ENCODE measurements at places on chromosomes 7 and 10. TPM values are rescaled to one million over a fixed set of nuclear protein-coding genes. Genes with fewer than 3 reads are reported as not detected.

GRCh38 chr7:84700563-84701370 is 486.1 kb downstream of the SEMA3D start:
- no peak for ATAC-seq

GRCh38 chr7:141369422-141369821 is 181.8 kb upstream of the AGK start:
- ATAC-seq = no peak

GRCh38 chr10:335151-335800 is 200.0 kb downstream of the ZMYND11 start:
- no peak for ATAC-seq

Gene SPDYE16
- total RNA-seq = 0.17 TPM

GRCh38 chr7:33325754-33326484 is 196.6 kb downstream of the BBS9 start:
- ATAC-seq = no peak

GRCh38 chr7:110909117-110909516 is 181.8 kb upstream of the LRRN3 start:
- no peak for ATAC-seq

GRCh38 chr7:5694912-5695726 is 86.3 kb downstream of the RNF216 start:
- peak; percentile 76 for ATAC-seq

GRCh38 chr7:66602159-66602558 is 26.5 kb upstream of the KCTD7 start:
- no peak for ATAC-seq

GRCh38 chr7:105636982-105637381 is 55.7 kb upstream of the EFCAB10 start:
- ATAC-seq = no peak

DNA sequence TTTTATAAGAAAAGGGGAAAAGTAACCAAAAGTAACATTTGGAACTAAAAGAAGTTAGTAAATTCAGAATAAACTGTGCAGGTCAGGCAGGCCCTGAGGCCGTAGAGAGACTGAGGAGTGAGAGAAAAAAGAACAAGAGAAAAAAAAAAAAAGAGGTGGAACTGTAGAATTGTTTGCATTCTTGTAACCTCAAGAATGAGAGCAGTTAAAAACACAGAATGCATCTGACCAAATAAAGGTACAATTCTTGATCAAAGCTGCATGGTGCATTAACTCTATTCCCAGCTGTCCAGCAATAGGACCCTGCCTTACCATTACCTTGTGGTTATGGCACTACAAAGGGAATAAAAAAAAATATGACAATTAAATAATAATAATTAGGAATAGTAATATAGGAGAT is 170.1 kb upstream of the SEMA3A start:
- ATAC-seq = no peak

DNA sequence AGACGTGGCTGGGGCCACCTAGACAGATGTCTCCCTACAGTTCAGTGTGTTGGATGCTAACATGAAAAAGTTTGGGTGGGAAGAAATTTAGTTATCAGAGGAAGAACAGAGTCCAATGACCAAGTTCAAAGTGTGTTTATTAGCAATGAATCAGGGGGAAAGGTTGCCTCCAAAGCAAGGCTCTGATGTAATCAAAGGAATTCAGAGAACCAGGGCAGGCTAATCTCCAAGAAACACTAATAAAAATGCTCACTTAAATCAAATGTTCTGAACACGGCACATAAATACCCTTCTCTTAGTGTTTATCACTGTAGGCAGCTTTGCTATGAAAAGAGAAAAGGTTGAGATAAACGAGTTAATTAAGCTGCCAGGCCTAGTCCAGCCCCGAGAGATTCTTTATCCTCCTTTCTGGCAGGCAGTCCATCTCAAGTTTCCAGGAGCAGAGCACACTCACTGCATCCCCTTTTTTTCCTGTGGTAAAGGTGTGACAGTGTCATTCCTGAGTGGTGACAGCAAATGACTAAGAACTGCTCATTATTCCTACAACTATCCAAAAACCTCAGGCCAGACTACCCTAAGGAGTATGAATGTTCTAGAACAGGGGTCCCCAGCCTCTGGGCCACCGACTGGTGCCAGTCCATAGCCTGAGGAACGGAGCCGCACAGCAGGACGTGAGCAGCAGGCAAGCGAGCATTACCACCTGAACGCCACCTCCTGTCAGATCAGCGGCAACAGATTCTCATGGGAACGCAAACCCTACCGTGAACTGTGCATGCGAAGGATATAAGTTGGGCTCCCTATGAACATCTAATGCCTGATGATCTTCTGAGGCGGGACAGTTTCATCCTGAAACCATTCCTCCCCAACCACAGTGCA is 66.9 kb upstream of the FHIP2A start:
- no peak for ATAC-seq

- no peak for ATAC-seq
These were observed 382.3 kb upstream of the KCND2 start for GRCh38 chr7:119890631-119891030.

Gene NRG3
- total RNA-seq = not detected

Gene RGS10
- total RNA-seq = 85.2 TPM

GRCh38 chr7:123748171-123748733 is 551 bp downstream of the WASL start:
- ATAC-seq = peak; percentile 16

- no peak for ATAC-seq
These were observed 785.2 kb downstream of the NRG3 start for GRCh38 chr10:82660205-82660604.

DNA sequence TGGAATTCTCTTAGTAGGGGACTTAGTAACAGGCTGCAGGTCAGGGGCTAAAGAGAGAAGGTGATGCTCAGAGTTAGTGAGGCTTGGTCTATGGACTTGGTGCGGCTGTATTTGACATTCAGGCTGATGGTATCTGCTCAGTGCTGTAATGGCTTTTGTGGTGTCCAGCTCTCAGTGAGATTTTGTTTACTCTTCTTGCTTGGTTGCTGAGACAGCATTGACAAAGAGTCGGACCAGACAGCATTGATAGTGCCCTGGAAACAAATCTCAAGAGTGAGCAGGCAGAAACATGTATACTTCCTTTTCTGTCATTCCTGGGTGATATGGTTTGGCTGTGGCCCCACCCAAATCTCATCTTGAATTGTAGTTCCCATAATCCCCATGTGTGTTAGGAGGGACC is 202.0 kb downstream of the STK31 start:
- no peak for ATAC-seq

Gene TWIST1
- total RNA-seq = 3.1 TPM

- ATAC-seq = no peak
These were observed 143.4 kb downstream of the SORCS3 start for GRCh38 chr10:104784452-104784851.

DNA sequence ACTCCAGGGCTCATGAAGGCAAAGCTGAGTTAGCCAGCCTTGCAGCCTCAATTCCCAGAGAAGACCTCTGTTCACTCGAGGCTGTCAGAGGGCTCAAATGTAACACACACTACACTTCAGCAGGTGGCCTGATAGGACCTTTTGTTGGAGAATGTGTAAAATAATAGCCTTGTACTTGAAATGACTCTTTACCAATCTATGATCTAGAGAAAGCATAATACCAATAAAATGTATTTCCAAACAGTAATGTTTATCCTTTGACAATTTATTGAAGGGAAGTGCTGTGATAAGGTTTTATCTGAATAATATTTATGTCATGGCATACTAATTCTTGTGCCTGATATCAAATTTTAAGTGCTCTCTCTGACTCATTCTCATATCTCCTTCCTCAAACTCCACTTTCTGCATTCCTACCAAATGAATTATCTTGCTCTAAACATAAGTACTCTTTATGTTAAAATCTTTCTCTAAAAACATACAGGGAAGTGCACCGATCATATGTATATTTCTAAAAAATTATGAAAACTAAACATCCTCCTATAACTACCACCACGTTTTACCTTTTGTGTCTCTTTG is 20.9 kb downstream of the CYP3A7 start:
- ATAC-seq = no peak

DNA sequence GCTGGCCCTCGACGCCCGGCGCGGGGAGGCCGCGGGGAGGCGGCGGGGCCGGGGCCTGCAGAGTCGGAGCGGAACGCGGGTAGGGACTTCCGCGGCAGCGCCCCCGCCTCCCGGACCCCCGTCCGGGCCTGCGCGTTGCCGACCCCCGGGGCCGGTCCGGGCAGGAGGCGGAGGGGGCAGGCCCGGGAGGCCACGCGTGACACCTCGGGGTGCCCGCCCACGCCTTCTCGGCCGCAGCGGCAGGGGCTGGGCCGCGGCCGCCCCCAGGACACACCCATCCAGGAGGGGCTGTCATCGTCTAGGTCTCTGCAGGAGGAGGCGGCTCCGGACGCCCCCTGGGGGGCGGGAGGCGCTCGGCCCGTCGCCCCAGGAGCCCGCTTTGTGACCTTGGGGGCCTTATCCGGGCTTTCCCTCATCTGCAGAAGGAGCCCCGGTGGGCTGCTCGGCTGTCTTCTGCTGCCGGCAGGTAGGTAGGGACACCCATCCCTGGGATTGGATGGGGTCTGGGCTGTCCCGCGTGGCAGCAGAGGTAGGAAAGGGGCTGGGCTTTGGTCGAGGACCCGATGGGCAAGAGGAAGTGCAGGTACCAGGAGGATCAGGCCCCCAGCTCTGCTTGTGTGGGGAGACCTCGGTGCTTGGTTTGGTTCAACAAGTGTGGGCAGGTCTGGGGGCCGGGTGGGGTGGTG is 569 bp downstream of the ZNF316 start:
- ATAC-seq = peak; percentile 63

- ATAC-seq = peak; percentile 92
These were observed at the start of gene INTS15 for GRCh38 chr7:6589829-6590644. TSS of gene INTS15 (plus strand) at chr7:6590021. CDS start at chr7:6590284, 263 bp downstream.

Data from activated T-helper 17 cell treated with anti-CD3 and anti-CD28 coated beads, Interleukin-2, amount 50 U/mL, for 72 hours (primary cell).